ENCODE measurements at places on chromosomes 3 and 15.

DNA sequence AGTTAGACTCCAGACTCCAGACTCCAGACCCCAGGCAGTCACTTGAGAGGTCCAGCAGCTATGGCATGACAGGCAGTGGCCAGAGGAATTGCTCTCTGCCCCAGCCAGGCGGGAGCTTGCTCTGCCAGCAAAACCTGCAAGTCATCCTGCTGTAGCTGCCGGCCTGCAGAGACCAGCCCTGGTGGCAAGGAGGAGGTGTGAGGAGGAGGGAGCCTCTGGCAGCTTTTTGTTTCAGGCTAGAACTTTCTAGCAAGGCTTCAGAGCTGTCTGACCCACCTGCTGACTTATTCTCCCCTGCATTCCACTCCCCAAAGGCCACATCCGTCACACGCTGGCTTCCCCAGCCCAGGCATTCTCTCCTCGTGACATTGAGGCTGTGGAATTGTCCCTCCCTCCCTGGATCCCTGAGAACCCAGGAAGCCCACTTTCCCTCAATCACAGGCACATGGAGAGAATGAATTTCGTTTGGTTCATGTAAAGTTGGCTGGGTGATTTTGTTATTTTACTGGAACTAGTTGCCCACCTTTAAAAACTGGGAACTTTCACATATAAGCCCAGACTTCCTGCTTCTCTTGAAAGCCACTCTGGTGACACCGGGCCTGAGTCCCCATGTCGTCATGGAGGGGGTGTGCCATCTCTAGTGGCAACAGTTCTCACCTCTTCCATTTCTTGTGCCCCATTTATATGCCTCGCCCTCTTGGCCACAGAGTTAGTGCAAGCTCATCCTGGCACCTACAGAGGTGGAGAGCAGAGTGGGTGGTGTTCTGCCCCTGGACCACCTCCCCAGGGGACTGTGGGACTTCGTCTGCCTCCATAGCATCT lies 82.7 kb downstream of the ABHD5 start:
- no peak for DNase-seq

- DNase-seq = no peak
Observed at GRCh38 chr3:96706509-96706908, 107.9 kb upstream of the EPHA6 start.

GRCh38 chr3:21390856-21391255 lies 360.2 kb downstream of the ZNF385D start:
- no peak for DNase-seq

GRCh38 chr3:107128946-107129345 lies 248.3 kb upstream of the CCDC54 start:
- DNase-seq = no peak

DNA sequence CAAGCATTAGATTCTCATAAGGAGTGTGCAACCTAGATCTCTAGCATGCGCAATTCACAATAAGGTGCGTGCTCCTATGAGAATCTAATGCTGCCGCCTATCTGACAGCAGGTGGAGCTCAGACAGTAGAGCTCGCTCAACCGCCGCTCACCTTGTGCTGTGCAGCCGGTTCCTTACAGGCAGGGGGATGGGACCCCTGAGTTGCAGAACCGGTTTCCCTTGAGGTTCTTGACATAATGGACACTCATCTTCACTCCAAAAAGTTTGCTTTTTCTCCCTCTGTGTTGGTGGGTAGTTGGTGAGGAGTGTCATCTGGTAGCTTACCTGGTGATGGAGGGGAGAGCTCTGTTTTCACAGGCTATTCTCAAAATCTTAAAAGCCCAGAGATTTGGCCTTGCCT lies 324.0 kb upstream of the TBL1XR1 start:
- DNase-seq = no peak

- no peak for DNase-seq
Observed at GRCh38 chr15:70722266-70723121, 40.9 kb downstream of the UACA start.

DNA sequence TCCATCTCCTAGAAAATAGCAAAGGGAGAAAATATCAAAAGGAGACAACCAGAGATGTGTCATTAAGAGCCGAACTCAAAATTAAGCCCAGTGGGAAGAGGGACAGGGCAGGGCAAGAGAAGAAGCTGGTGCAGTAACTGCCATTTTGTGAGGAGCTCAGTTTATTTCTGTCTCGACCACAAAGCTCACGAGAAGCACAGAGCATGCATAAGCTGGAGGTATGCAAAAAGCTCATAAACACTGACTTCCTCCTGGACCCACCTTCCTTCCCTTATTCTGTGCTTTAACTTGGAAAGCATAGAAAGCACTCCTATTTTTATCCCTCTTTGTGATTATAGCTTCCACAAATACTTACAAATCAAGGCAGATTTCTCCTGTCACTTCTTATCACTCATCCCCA lies 81.3 kb downstream of the DGKG start:
- DNase-seq = no peak

DNA sequence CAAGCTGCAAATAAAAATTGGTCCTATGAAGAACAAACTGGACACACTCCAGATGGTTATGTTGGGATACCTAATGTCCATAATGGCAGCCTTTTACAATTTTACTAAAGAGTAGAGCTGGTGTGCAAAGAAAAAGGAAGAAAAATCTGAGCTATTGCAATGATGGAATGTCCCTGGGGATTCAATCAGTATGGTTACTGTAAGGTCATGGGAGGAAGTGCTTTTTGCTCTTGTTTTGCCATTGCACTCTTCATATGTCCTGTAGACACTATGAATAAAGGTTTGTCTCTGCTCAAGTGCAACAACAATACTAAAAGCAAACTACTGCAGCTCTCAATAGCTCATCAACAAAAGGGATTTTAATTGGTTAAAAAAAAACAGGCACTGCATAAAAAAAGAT lies 5.4 kb downstream of the PFN2 start:
- DNase-seq = no peak

- DNase-seq = no peak
Observed at GRCh38 chr15:92523176-92523575, 129.5 kb downstream of the ST8SIA2 start.

GRCh38 chr15:32120577-32121383 lies 90.5 kb downstream of the CHRNA7 start:
- no peak for DNase-seq

DNA sequence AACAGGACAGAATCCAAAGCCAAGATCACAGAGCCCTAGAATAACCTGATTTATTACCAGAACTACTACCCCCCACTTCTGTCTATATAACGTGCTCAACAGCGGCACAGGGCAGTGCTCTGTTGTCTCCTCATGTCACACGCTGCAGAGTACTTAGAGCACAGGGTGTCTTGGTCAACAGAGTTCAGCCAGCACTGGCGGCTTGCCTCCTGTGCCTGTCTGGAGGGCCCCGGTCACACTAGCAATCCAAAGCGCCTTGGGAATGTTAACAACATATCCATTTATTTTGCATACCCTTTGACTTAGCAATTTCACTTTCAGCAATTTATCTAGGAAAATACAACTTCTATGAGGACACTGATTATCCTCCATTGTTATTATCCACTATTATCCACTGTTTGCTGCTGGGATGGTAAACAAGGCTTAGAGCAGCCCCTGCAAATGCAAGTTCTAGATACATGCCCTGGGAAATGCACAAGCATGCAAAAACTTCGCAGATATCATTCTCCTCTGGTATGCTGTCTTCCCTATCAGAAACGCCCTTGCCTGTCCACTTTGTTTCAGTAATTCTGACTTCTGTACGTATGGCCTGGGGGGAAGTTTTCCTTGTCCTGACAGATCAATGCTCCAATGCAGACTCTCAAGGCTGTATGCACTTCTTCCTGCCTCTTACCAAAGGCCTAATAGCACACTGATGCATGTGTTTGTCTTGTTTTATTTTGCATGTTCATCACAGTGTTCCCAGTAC lies 86.2 kb upstream of the OCA2 start:
- DNase-seq = no peak

- no peak for DNase-seq
Observed at GRCh38 chr3:16350597-16351318, 85.7 kb downstream of the OXNAD1 start.

- no peak for DNase-seq
Observed at GRCh38 chr3:116417151-116417550, 28.1 kb downstream of the LSAMP start.

DNA sequence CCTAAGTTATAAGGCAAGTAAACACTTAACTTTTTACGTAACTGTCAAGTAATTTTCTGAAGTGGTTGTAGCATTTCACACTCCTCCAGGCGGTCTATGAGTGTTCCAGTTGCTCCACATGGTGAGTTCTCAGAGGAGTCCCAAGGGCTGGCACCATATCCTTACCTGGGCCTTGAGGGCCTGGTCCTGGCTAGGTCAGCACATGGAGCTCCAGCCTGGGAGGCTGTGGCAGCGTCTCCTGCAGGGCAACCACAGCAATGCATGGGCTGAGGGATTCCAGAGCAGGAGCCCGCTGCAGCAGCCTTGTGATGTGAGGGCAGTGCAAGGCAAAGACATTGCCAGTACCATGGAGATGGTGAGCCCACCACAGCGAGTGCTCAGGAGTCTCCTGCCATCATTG lies 32.2 kb upstream of the LYZL4 start:
- DNase-seq = no peak

- no peak for DNase-seq
Observed at GRCh38 chr3:107032111-107032510, 345.1 kb upstream of the CCDC54 start.

- no peak for DNase-seq
Observed at GRCh38 chr15:89075846-89076245, 12.4 kb upstream of the ABHD2 start.

DNA sequence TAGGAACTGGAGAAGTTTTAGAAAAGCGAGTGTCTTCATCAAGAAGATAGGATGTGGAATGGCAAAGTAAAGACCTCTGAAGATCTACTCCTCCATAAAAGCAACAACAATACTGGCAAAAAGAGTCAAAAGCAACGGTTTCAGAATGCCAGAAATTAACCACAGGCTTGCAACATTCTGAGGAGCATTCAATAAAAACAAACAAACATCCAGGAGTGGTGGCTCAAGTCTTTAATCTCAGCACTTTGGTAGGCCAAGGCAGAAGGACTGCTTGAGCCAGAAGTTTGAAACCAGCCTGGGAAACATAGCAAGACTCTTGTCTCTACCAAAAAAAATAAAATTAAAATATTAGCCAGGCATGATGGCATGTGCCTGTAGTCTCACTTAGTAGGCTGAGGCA lies 143.2 kb upstream of the HACD2 start:
- DNase-seq = no peak

GRCh38 chr3:193704431-193704830 lies 111.4 kb downstream of the OPA1 start:
- DNase-seq = no peak

- no peak for DNase-seq
Observed at GRCh38 chr3:98003306-98003969, 31.2 kb upstream of the RIOX2 start.

DNA sequence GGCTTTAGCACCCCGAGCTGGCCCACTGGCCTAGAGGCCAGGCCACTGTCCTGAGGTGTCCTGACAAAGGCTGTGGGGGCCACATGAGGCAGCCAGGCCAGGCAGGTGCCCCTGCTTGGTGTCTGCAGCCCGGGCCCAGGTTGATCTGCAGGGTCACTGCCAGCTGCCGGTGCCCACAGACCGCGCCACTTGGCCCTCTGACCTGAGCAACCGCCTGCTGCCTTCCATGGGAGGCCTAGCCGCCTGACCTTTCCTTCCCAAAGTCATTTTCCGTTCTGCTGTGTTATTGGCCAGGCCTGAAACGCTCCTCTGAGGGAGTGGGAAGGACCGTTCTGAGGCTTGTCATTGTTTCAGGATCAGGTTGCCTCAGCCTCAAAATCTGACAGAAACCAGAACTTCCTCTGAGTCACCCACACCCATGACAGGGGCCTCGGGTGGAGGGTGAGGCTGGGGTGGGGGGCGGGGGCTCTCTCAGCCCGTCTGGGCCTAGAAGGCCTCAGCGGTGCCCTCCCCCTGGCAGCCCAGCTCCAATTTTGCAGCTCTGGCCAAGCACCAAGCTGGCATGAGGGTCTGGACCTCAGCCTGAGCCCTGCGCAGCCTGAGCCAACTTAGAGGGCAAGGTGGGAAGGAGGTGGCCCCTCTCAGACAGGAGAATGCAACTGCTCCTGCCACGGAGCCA lies 140.7 kb upstream of the MEF2A start:
- DNase-seq = peak; percentile 18

DNA sequence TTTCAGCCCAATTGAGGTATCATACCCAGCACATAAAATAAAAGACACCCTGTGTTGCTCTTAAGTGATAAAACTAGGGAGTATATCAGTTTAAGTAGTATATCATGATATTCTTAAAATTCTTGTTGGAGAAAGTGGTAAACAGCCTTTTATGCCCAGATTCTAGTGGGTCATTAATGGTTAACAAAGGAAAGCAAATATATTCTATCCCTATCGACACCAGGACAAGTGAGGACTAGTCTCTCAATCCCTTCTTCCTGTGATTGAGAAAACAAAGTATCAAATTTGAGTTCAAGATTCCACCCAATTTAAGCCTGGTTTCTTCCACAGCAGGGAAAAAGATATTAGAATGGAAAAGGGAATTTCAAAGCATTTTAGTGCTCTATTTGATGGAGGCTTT lies 142.4 kb upstream of the IL12A start:
- no peak for DNase-seq

DNA sequence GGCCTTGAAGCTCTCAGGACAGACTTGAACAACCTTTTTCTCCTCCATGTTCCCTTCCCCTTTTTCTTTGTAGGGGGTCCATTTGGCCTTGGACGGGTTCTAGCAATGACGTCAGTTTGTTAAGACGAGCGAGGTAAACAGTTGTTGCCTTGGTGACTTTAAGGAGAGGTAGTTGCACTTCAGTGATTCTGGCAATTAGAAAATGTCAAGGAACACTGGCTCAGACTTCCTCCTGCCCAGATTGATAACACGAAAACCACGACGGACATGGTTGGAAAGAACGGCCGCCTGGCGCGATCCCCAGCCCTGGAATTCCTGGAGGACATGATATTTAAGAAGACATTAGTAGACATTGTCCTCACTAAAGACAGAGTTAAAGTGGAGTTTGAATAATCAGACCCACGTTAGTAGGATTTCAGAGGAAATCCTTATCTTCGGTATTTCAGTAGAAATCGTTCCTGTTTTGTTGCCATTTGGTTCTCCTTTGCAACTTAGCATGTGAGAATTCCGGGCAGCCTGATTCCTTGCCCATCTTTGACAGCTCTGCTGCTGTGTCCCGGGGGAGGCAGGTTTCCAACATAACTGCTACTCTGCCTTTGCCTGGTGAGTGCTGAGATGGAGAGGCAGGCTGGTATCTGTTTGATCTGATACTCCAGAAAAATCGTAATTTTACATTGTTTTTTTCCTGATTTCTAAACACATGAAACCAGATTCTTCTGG lies 87.3 kb downstream of the ST6GAL1 start:
- DNase-seq = no peak

DNA sequence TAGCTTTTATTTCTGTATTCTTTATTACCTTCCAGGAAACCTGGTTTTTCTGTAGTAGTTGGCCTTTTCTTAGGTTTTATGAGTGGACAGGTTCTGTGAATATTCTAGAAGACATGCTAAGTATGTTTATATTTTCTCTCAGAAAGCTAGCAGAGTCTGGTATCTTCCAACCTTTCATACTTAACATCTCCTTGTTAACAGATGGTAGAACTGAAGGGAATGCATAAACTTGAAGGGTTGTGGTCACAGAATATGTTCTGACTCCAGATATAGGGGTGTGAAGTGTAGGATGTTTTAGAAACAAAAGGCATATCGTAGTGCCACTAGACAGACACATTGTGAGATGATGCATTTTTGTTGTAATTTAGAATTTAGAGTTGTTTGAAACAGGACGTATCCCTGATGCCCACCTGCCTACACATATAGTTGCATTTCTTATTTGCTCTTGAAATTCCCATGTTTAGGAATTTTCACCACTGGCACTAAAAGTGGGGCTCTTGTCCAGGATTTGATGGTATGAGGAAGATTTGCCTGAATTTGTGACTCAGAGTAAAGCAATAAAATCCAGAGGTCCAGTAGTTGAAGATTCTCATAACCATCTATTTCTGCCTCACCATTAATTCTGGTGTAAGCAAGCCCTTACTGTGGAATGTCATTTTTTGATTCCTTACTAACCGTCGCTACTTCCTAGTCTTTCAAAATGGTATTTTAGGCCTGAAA lies 274.5 kb downstream of the FEZF2 start:
- no peak for DNase-seq
